ENCODE measurements at places on chromosomes 16 and 17. TPM values are rescaled to one million over a fixed set of nuclear protein-coding genes. Genes with fewer than 3 reads are reported as not detected.

GRCh38 chr17:9241371-9241712, 220.0 kb downstream of the NTN1 start:
- no peak overlapping the region for H3K4me3 ChIP-seq
- H3K27me3 ChIP-seq = no peaks in the 10 kb centered on the region
- peak overlapping the region; percentile 73 for H3K27ac ChIP-seq
- no peaks in the 10 kb centered on the region for H3K36me3 ChIP-seq
- peak; percentile 56 for DNase-seq

DNA sequence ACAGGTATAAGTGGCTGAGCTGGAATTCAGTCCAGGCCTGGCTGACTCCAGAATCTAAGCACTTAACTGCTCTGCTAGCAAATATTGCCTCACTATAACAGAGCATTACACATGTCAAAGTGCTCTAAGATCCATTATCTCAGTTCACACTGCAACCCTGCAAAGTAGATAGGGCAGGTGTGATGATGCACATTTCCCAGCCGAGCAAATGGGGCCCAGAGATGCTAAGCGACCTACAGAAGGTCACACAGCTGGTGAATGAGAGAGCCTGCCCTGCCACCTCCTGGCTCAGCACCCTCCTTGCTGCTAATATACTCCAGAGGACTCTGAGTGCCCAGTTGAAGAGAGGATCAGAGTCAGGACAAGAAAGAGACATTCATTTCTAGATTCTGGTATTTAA, 73.6 kb upstream of the CCL1 start:
- no peak for DNase-seq
- no peaks in the 10 kb centered on the region for H3K36me3 ChIP-seq
- no peak overlapping the region for H3K4me3 ChIP-seq
- no peaks in the 10 kb centered on the region for H3K4me1 ChIP-seq
- no peak overlapping the region for H3K27ac ChIP-seq

DNA sequence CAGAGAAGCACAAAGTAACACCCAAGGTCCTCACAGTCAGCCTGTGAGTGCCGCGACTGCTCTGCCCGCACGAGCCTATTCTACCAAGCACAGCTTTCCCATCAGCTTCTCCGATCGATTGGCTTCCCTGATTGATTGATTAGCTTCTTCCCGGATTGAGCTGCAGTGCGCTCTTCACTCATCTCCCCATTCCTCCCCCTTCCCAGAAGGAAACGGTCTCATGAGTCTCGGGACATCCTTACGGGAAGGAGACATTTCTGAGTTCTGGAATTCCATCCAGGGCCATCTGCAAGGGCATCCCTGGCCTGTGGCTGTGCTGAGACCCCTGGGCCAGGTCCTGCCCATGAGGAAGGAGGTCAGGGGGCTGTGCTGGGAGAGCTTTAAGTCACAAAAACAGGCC, 18.0 kb downstream of the PIEZO1 start:
- peaks cover 46% of the 10 kb centered on the region for H3K4me1 ChIP-seq
- H3K36me3 ChIP-seq = peaks cover 2% of the 10 kb centered on the region
- H3K27me3 ChIP-seq = no peaks in the 10 kb centered on the region
- H3K27ac ChIP-seq = no peak overlapping the region
- H3K4me3 ChIP-seq = no peak overlapping the region
- DNase-seq = no peak

- no peak for DNase-seq
- H3K27me3 ChIP-seq = no peaks in the 10 kb centered on the region
- no peak overlapping the region for H3K4me3 ChIP-seq
- H3K36me3 ChIP-seq = peaks cover 2% of the 10 kb centered on the region
- H3K4me1 ChIP-seq = peaks cover 3% of the 10 kb centered on the region
- no peak overlapping the region for H3K27ac ChIP-seq
Measured at GRCh38 chr17:19239544-19239943, 2.4 kb downstream of the EPN2 start.

Gene POLR2A
- polyA plus RNA-seq = 98.7 TPM

DNA sequence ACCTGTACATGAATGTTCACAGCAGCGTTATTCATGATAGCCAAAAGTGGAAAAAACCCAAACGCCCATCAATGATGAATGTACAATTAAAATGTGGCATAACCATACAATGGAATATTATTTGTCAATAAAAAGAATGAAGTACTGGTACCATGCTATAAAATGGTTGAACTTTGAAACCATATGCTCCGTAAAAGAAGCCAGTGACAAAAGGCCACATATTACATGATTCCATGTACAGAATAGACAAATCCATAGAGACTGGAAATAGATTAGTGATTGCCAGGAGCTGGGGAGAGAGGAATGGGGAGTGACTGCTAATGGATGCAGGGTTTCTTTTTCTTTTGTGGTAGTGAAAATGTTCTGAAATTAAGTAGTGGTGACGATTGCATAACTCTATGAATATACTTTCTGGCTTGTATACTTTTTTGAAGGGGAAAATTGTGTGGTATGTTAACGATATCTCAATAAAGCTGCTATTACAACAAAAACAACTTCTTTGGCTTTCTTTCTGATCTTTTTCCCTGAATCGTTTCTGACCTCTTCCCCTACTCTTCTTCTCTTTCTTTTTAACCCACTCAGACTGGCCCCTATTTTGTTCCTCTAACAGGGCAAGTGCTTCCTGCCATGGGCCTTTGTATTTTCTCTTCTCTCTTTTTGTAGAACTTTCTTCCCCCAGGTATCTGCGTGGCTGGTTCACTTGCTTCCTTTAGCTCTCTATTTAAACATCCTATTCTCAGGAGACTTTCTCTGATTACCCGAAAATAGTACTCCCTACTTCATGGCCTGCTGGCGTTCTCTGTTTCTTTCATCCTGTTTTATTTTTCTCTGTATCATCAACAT, 67.9 kb downstream of the FTO start:
- no peak for DNase-seq
- H3K36me3 ChIP-seq = no peaks in the 10 kb centered on the region
- no peaks in the 10 kb centered on the region for H3K27me3 ChIP-seq
- peaks cover 5% of the 10 kb centered on the region for H3K4me1 ChIP-seq
- no peak overlapping the region for H3K4me3 ChIP-seq

Gene DBF4B
- polyA plus RNA-seq = 11.6 TPM

DNA sequence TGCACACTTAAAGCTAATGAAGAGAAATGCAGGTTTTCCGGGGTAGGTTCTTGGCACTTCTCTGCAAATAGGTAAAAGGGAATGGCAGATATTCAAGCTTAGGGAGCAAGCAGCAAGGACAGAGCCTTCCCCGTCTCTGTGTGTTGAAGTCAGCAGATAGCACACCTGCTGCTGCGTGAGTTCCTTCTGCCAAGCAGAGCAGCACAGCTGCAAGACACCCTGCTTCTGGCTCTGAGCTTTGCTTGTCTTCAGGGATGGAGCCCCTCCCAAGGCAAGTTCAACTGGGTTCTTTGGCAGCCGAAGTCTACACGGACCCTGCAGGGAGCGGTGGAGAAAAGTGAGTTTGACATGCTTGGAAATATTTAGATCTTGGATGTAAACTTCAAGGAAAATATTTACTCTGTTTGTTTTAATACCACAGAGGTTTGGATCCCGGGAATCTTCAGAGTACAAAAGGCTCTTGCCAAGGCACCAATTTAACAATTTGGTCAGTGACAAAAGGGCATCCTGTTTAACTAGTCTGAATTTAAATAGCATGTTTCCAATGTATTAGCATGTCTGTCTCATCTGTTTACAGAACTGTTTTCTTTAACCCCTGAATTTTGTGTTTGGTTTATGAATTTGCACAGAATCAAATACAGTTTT, 113.4 kb upstream of the KCNJ16 start:
- no peak overlapping the region for H3K27ac ChIP-seq
- H3K36me3 ChIP-seq = no peaks in the 10 kb centered on the region
- no peaks in the 10 kb centered on the region for H3K4me1 ChIP-seq
- peak; percentile 16 for DNase-seq
- H3K27me3 ChIP-seq = no peaks in the 10 kb centered on the region

Measured in large intestine (tissue), 12 donors.